ENCODE measurements at places on chromosomes 1 and 21. TPM values are rescaled to one million over a fixed set of nuclear protein-coding genes. Genes with fewer than 3 reads are reported as not detected.

DNA sequence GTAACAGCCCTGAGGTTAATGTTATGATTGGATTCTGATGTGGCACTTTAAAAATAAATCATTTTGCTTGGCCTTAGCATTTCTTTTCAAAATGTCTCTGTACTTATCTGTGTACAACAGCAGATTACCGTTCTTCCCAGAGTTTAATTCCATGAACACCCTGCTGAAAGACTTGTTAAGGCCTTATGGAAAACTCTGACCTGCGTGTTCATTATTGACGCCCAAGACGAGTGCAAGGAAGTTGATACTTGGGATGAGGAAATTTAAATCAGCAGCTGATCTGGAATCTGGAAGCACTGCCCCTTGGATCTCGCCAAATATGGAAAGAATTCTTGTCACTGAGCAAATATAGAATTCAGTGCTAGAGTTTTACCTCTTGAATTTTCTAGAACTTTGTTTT lies 6.7 kb downstream of the ERG start:
- no peak for DNase-seq

LRRC39 gene
- 0.20 TPM for total RNA-seq

DNA sequence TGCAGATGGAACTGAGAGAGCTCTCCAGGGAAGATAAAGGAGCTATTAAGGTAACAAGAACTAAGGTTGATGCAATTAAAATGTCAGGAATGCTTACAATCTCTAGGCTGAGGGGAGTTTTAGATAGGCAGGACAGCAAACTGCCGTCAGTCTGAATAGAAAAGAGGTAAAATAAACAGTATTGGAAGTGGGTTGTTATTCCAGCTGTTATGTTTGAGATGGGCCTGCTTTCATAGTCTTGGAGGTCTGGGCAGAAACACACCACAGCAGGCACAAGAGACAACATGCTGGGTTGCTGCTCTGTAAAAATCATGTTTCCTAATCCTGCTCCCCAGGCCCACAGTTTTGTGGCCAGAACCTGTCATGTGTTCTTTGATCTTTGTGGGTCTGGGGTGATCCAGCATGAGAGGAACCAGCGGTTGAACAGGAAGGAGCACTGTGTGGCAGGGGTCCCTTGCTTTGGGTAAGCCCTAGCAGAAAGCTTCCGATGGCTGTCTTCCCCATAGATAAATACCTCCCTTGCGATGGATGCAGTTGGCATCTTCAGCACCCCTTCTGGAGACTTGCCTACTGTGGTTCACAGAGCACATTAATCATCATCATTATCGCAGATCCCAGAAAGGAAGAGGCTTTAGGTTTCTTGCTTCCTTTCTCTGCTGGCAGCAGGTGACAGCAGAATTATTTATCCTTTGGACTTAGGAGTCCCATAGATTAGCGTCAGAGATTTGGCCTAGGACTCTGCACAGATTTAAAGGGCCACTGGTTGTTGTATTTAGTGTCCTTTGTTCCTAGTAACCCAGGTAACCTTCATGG lies 97.1 kb downstream of the AK5 start:
- DNase-seq: peak; percentile 60

DNA sequence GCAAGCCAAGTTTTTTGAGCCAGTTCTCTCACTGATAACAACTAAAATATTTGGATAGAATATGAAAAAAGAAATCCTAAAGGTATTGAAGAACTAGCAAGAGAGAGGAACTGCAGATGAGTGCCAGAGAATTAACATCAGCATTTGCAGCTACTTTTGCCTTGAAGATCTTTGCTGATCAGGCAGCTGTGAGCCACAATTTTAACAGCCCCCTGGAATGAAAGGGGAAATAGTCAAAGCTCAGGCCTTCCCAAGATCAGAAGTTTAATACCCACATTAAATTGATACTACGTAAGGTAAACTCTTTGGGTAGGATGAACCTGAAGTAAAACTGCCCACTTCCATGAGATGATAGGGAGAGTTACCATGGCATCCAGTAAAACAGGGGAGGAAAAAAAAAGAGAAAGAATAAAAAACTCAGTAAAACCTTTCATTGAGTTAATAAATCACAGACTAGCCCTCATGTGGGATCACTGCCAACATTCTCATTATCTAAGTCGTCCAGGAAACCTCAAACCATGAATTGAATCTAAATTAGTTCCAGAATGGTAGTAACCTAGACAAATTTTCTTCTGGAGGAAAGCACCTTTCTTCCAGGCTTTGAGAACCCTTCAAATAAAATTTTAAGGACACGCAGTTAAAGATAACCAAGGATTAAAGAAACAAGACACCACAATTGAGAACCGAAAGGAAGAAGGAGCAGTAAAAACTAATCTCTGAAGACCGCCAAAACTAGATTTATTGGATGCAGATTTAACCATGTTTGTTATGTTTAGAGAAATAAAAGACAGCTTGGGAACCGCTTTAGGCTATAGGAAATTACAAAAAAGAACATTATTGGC lies 28.3 kb downstream of the SCP2 start:
- peak; percentile 97 for DNase-seq

IVL gene
- total RNA-seq: not detected

- no peak for DNase-seq
These were observed 227.5 kb downstream of the HMCN1 start for GRCh38 chr1:185961664-185962063.

- no peak for DNase-seq
These were observed 568.8 kb upstream of the ZRANB2 start for GRCh38 chr1:71649608-71650007.

GRCh38 chr1:44275296-44275962 lies 62.2 kb downstream of the DMAP1 start:
- DNase-seq: no peak

MMEL1 gene
- total RNA-seq: not detected

NR0B2 gene
- total RNA-seq: not detected

HPCAL4 gene
- 1.0 TPM for total RNA-seq

KIRREL1 gene
- total RNA-seq: 103 TPM

DNA sequence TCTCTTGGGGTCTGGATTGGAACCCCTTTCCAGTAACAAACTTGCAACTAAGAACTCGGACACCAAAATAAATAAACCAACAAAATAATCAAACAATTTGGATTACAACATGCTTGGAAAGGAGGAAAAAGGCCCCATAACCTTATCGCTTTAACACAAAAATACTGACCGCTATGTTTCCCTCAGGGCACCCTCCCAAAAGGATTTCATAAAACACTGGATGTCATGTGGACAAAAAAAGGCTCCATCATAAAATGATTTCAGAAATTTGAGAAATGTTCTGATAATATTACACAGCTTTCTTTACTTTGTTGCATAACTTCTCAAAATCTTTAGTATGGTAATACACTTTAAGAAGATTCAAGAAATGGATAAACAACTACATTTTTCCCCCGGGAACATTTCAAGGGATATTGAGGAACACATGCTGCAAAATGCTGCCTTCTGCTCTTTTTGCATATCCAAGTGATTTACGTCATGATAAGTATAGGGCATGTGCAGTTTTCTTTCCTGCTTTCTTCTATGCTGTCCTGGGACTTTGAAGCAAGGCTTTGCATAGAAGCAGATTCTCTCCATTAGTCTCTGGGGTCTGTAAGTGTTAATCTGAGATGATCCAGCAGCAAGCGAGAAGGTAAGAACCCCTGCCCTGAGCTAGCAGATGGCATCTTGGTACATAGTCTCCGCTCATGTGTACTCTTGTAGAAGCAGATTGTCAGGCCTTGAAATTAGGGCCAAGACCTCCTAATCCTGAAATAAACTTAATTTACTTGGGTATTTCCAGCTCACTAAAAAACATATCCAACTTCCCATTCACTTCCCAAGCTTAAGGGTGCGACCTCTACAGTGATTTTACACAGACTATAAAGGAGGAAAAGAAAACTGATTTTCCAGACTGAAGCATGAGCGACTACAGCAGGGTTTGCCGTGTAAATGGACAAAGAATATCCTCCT lies 85.5 kb upstream of the KIAA0040 start:
- DNase-seq: no peak

DNA sequence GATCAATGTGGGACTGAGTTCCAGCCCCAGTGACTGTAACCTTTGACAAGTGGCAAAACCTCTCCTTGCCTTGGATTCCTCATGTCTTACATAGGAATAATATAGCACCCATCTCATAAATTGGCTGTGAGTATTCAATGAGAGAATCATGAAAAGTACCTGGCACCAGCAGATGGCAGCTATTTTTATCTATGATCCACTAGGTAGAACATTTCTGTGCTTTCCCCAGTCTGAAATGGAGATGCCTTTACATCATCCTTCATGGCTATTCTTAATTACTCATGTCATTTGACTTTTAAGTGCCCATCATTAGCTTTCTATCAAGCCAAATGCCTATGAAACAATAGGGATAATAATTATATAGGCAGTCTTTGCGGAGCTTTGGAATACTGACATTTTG lies 130.1 kb downstream of the TGFB2 start:
- peak; percentile 63 for DNase-seq

FLVCR1 gene
- 8.1 TPM for total RNA-seq

ARHGAP30 gene
- not detected for total RNA-seq

- no peak for DNase-seq
These were observed 166.4 kb downstream of the PBX1 start for GRCh38 chr1:164725401-164725800.

- no peak for DNase-seq
These were observed 76.6 kb downstream of the DMRTA2 start for GRCh38 chr1:50346621-50347020.

SLFNL1 gene
- 0.15 TPM for total RNA-seq

DNA sequence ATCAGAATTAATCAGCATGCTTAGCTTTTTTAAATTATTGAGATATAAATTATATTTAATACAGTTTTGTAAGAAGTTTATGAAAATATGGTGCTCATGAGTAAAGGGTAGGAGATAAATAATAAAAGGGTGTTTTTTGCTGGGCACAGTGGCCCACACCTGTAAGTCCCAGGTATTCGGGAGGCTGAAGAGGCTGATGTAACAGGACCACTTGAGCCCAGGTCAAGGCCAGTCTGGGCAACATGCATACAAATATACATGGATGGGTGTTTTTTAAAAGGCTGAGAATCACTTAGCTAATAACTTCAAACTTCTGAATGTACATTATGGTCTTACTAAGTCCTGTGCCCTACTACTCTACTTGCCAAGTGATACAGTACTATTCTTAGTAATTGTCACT lies 73.2 kb downstream of the TRIM33 start:
- no peak for DNase-seq

GRCh38 chr1:13664451-13664850 lies 35.5 kb upstream of the PRDM2 start:
- DNase-seq: no peak

DNA sequence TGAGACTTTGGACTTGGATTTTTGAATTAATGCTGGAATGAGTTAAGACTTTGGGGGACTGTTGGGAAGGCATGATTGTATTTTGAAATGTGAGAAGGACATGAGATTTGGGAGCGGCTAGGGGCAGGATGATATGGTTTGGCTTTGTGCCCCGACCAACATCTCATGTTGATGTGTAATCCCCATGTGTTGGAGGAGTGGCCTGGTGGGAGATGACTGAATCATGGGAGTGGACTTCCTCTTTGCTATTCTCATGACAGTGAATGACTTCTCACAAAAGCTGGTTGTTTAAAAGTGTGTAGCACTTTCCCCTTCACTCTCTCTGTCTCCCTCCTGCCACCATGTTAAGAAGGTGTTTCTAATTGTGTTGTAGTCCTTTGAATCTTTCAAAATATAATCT lies 9.3 kb upstream of the PHGDH start:
- DNase-seq: peak; percentile 57

DNA sequence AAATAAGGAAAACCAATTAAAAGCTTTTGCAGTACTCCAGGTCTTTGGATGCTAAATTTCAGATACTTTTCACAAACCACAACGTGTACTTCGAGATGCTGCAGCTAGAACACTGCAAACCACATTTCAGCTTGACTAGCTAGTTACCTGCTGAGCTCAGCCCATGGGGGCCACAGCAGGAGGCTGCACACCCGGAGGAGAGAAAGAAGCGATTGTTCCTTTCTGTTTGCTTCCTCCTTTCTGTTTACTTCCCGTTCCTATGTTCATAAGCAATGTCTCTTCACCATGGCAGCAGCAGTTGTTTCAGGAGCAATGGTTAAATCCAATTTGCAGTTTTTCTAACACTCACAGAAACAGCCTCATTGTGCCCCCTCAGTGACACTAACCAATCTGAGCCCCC lies 225.6 kb upstream of the FGGY start:
- DNase-seq: no peak

DNA sequence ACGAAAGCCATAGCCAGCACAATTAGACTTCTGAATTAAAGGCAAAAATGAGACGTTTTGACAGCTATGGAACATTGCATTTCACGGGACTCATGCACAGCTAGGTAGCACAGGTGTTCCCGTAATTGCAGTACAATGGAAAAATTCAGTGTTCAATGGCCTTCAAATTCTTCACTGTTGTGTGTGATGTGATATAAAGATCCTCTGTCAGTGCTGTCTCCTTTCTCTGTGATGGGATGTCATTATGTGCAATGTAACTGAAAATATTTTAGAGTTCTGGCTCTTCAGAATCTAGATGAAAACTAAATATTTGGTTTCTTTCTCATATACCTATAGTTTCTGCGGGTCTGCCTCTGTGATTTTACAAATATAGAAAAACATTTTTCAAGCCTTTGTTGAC lies 1599.7 kb downstream of the MRPL39 start:
- DNase-seq: no peak

SLAMF6 gene
- total RNA-seq: not detected

SPRR2E gene
- not detected for total RNA-seq

OR2T29 gene
- total RNA-seq: not detected

GRCh38 chr21:33069994-33070743 lies at the start of gene OLIG1:
OLIG1 (plus strand) TSS chr21:33070141; CDS start chr21:33070247, 106 bp downstream.
- peak; percentile 36 for DNase-seq

ATAD3B gene
- total RNA-seq: 2.9 TPM

HFM1 gene
- 0.10 TPM for total RNA-seq

RBM11 gene
- not detected for total RNA-seq

DNA sequence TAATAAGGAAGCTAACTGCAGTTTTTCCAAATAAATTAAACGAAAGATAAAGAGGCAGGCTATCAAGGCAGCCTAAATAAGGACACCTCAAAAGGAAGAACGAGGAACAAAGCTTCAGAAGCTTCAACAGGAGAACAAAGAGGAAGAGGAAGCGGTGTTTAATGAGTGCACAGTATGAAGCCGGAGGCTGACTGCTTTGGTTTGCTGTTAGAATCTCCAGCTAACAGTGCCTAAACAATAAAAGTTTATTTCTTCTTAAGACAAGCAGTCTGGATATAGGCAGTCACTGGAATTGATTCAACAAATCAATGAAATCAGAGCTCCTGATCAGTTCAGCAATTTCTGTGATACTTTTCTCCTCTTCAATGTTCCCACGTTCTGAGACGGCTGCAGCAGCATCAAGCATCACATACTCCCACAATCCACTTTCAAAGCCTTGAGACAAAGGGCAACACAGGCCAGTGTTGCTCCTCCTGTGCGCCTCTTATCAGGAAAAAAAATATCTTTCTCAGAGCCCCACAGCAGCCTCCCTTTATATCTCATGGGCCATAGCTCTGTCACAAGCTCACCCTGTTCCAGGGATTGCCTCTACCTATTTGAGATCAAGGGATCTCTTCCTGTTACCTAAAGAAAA lies 365.6 kb upstream of the ST6GALNAC5 start:
- no peak for DNase-seq

HSF2BP gene
- 4.7 TPM for total RNA-seq

- no peak for DNase-seq
These were observed 72.0 kb downstream of the ZNF281 start for GRCh38 chr1:200337831-200338230.

SMCP gene
- not detected for total RNA-seq

All from M059J (cell line).